ENCODE measurements at places on chromosomes 2 and 18. TPM values are rescaled to one million over a fixed set of nuclear protein-coding genes. Genes with fewer than 3 reads are reported as not detected.
A peak's percentile ranks its signal among the peaks of the same experiment; 100 is the strongest.

DNA sequence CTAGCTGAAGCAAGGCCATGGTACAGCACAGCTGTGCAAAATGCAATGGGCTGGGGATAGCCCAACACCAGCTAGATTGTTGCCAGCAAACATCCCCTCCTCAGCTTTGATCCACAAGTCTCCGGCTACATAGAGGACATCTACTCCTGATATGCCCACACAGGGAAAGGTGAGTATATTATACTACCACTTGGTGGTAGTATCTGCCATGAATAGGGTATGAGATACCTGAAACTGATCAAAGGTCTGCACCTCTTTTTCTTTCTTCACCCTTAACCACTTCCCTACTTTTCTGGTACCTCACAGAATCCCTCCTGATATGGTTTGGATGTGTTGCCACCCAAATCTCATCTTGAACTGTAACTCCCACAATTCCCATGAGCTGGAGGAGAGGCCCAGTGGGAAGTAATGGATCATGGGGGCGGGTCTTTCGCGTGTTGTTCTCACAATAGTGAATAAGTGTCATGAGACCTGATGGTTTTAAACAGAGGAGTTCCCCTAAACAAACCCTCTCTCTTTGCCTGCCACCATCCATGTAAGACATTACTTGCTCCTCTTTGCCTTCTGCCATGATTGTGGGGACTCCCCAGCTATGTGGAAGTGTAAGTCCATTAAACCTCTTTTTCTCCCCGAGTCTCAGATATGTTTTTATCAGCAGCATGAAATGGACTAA lies 279.6 kb downstream of the TXNL1 start:
- H3K36me3 ChIP-seq: no peaks in the 10 kb centered on the region
- H3K4me3 ChIP-seq: no peak overlapping the region
- DNase-seq: no peak
- H3K27me3 ChIP-seq: no peaks in the 10 kb centered on the region
- H3K4me1 ChIP-seq: no peaks in the 10 kb centered on the region

DNA sequence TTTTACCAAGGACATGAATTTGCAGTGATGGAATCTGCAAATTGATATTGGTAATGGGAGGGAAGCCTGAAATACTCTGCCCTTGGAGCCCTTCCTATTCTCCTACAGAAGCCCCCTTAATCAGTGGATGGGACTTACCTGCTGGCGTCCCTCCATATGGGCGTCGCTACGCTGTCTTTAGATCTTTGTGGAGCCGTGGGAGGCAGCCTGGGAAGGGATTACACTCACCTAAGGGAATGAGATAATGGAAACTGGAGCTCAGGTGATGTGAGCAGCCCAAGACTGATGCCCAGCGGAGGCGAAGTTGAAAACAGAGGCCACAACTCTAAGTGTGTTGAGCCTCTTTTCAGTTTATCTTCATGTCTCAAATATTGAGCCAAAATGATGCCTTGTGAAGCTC lies 306.6 kb downstream of the MYCN start:
- DNase-seq: no peak
- no peak overlapping the region for H3K27ac ChIP-seq
- H3K36me3 ChIP-seq: no peaks in the 10 kb centered on the region
- H3K27me3 ChIP-seq: no peaks in the 10 kb centered on the region
- no peak overlapping the region for H3K4me3 ChIP-seq
- H3K4me1 ChIP-seq: no peaks in the 10 kb centered on the region

GRCh38 chr2:70089983-70090525 lies 2.8 kb downstream of the PCBP1 start:
- DNase-seq: no peak
- no peaks in the 10 kb centered on the region for H3K4me1 ChIP-seq
- no peaks in the 10 kb centered on the region for H3K27me3 ChIP-seq
- no peak overlapping the region for H3K4me3 ChIP-seq
- peak overlapping the region; percentile 100 for H3K27ac ChIP-seq

DNA sequence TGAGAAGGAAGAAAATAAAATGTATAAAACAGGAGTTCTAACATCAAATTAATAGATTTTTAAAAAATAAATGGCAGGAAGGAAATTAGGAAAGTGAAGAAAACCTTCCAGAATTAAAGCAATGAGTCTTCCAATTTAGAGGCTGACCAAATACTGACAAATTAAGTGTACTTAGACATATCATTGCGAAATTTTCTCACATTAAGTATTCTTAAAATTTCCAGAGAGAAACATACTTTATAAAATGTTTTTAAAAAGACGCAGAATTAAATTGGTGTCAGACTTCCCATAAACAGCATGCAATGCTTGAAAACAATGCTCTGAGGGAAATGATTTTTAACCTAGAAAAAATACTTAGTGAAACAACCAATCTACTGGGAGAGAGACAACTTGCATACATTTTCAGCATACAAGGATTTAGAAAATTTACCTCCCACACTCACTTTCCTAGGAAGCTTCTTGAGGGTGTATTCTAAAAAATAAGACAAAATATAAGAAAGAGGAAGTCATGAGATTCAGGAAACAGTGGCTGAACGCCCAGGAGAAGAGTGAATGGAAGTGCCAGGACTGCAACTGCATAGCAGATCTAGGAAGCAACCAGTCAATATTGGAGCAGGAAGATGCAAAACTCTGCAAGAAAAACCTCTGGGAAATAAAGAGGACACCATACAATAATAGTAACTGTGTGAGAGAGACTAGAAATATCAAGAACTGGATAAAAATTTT lies 339.9 kb downstream of the ADCYAP1 start:
- no peaks in the 10 kb centered on the region for H3K27me3 ChIP-seq
- H3K4me1 ChIP-seq: no peaks in the 10 kb centered on the region
- no peaks in the 10 kb centered on the region for H3K36me3 ChIP-seq
- no peak overlapping the region for H3K27ac ChIP-seq

Gene SEMA4F
- 1.2 TPM for polyA plus RNA-seq

GRCh38 chr18:50341443-50341842 lies 33.4 kb upstream of the SKA1 start:
- H3K4me3 ChIP-seq: no peak overlapping the region
- no peak overlapping the region for H3K27ac ChIP-seq
- no peaks in the 10 kb centered on the region for H3K27me3 ChIP-seq
- DNase-seq: no peak
- H3K4me1 ChIP-seq: no peaks in the 10 kb centered on the region

Gene RPRM
- 12.4 TPM for polyA plus RNA-seq

GRCh38 chr18:36901277-36901701 lies 72.4 kb downstream of the KIAA1328 start:
- H3K4me1 ChIP-seq: no peaks in the 10 kb centered on the region
- DNase-seq: no peak

GRCh38 chr18:48164116-48164515 lies 233.7 kb upstream of the SMAD2 start:
- H3K27me3 ChIP-seq: no peaks in the 10 kb centered on the region
- no peak for DNase-seq
- no peak overlapping the region for H3K27ac ChIP-seq
- H3K36me3 ChIP-seq: no peaks in the 10 kb centered on the region

DNA sequence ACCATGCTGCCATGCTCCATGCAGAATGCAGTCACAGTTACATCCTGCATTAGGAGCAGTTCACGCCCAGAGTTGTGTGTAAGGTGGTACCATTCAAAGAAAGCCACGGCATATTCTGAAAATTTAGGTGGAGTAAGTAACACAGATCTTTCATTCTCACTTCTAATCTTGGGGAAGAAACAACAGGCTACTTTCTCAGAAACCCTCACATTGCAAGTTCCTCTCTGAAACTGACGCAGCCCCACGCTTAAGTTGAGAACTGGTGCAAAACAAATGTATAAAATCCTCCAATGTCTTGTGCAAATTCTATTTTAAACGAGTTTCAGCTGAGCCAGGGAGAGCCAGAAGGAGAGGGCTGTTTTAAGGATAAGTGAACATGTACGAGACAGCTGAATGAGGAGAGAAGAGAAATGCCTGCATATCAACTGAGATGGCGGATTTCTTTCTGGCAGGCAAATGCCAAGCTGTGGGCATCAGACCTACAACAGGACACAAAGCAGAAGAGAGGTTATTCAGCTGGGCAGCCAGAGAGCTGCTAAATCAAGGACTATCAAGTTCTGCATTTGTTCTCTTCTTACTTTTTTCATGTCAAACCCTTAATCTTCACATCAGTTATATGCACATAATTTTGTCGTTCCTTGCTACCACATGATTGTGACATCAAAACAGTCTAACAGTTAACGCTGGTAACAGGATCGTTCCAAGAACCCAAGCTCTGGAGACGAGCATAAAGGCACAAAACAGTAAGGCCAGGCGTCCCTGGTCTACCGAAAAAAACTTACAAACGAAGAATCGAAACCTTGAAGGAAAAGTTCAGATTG lies 6.4 kb downstream of the ARL4C start:
- DNase-seq: no peak
- no peak overlapping the region for H3K27ac ChIP-seq
- H3K27me3 ChIP-seq: peaks cover 12% of the 10 kb centered on the region
- H3K4me3 ChIP-seq: no peak overlapping the region

DNA sequence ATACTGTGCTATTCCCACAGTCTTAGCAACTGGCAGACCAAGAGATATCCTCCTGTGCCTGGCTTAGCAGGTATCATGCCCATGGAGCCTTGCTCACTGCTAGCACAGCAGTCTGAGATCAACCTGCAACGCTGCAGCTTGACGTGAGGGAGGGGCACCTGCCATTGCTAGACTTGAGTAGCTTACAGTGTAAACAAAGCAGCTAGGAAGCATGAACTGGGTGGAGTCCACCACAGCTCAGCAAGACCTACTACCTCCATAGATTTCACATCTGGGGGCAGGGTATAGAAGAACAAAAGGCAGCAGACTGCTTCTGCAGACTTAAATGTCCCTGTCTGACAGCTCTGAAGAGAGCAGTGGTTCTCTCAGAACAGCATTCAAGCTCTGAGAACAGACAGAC lies 74.8 kb downstream of the AKAIN1 start:
- no peak overlapping the region for H3K27ac ChIP-seq
- DNase-seq: no peak
- H3K4me1 ChIP-seq: no peaks in the 10 kb centered on the region

GRCh38 chr2:148936857-148937450 lies 61.9 kb downstream of the KIF5C start:
- no peaks in the 10 kb centered on the region for H3K36me3 ChIP-seq
- H3K4me1 ChIP-seq: no peaks in the 10 kb centered on the region
- no peak for DNase-seq

DNA sequence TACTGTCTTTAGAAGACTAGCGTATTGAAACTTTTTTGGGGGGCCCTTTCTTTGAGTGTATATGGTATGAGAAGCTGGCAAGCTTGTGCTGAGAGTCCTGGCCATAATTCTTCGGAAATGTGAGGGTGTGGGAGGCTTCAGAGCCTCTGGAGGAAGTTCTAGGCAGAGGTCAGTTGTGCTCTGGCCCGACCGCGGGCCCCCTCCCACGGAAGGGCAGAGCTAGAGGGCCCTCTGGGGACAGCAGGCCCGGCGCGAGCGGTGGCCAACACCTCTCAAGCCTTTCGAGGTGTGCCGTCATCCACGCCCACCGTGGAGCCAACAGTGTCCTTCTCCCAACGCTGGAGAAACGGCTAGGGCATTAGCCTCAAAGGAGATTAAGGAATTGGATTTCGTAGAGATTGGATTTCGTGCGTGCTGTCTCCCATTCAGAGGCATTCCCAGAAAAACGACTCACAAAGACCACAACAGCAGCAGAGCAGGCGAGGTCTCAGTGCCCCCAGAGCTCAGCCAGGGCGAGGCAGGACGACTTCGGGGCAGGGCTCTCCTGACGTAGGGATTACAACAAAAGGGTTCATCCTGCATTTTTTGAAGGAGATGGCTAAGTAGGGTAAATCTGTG lies 2.2 kb upstream of the MTCL1 start:
- H3K4me3 ChIP-seq: no peak overlapping the region
- H3K27ac ChIP-seq: peak overlapping the region; percentile 95
- DNase-seq: peak; percentile 62
- H3K4me1 ChIP-seq: no peaks in the 10 kb centered on the region
- H3K36me3 ChIP-seq: no peaks in the 10 kb centered on the region

DNA sequence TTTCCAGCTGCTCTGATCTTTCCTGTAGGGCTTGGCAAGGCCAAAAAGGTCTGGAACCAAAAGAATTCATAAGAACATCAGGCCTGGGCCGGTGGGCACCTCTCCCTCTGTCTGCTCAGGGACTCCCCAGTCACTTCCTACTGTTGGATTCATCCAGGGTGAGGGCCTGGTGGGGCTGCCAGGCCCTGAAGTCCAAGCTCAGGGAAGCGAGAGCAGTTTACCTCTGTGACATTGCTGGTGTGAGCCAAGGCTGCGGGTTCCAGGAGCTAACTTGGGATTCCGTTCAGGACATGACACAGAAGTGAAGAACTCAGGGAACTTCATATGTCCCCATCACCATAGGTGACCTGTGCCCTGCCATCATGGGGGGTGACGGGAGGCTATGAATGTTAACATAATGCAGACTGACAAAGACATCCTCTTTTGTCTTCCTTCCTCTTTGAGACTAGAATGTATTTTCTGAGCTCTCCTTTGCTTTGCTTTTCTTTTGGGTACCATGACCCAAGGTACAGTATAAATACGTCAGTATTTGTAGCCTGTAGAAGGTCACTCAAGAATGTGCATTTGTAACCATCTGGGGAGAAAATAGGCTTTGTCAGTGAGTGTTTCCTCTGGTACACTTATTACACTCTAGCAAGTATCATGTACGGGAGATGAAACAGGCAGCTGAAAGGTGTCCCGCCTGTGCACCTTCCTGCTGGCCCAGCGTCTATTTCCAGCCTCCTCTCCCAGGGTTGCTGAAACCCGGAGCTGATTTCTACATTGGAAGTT lies 130.5 kb upstream of the SLC1A4 start:
- peak overlapping the region; percentile 91 for H3K27ac ChIP-seq
- H3K27me3 ChIP-seq: no peaks in the 10 kb centered on the region
- peak overlapping the region; percentile 44 for H3K4me3 ChIP-seq

Gene THSD7B
- 0.22 TPM for polyA plus RNA-seq

Gene TUBB8B
- not detected for polyA plus RNA-seq

All from sigmoid colon (tissue), 7 donors.